ENCODE measurements at places on chromosomes 3 and 15. TPM values are rescaled to one million over a fixed set of nuclear protein-coding genes. Genes with fewer than 3 reads are reported as not detected.

Gene STRA6
- total RNA-seq = 0.06 TPM

Gene NEO1
- 27.0 TPM for total RNA-seq

Gene VGLL3
- total RNA-seq = 14.5 TPM

Gene GASK1A
- total RNA-seq = 0.92 TPM

Gene NANOGP8
- total RNA-seq = not detected

Gene TJP1
- total RNA-seq = 44.9 TPM

Gene PIF1
- 7.5 TPM for total RNA-seq

Gene DNAH12
- under 0.01 TPM for total RNA-seq

Gene NRG4
- not detected for total RNA-seq

Gene MYEF2
- 12.4 TPM for total RNA-seq

Gene MTHFS
- 12.9 TPM for total RNA-seq

Gene GPR160
- 0.92 TPM for total RNA-seq

Gene DUOXA2
- not detected for total RNA-seq

Gene SNURF
- 53.5 TPM for total RNA-seq

Gene P2RY13
- not detected for total RNA-seq

Gene MUC20
- 0.50 TPM for total RNA-seq

Data from aortic smooth muscle cell (primary cell).